NCI-H2029 (cell line): ENCODE measurements at places on chromosomes 4 and X.

- no peak for DNase-seq
These were observed 52.0 kb upstream of the CCDC160 start for GRCh38 chrX:134184936-134185335.

- DNase-seq, result no peak
These were observed 17.0 kb downstream of the HTT start for GRCh38 chr4:3091464-3091863.

- DNase-seq, result peak; percentile 64
These were observed 30.2 kb upstream of the CYP4V2 start for GRCh38 chr4:186161138-186161537.

DNA sequence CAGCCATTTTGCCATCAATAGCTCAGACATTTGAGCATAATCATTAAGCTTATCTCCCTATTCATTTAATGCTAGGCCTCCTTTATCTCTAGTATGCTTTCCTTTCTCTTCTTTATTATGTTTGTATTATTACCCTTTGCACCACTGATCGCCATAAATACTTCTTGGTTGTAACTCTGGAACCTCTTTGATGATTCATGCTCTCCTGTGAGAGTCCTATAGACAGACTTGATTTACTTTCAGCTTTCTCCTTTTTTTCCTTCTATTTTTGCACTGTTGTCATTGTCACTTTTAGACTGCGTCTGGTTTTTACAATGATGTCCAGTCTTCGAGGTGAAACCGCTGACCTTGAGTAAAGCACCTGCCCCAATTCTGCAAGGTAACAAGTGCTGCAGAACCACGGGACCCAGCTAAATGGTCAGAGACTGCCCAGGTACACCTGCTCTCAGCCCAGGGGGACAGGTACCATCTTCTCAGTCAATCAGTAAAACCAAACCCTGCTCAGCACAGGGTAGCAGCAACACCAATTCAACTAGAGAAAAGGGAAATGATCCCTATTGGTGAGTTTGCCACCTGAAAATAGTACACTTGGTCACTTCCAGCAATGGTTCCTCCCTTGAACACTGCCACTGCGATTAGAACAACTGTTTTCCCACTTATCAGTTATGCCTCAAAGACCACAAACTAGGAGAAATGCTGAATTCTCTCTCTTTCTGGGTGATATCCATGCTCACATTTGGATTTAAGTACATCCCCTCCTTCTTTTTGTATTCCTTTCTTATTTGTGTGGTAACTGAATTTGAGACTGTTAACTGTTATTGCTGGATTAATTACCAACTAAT is 125.1 kb downstream of the MAML3 start:
- no peak for DNase-seq

- DNase-seq, result no peak
These were observed 31.2 kb downstream of the PIGG start for GRCh38 chr4:530017-530781.
